ENCODE measurements at places on chromosomes 2 and 18.

DNA sequence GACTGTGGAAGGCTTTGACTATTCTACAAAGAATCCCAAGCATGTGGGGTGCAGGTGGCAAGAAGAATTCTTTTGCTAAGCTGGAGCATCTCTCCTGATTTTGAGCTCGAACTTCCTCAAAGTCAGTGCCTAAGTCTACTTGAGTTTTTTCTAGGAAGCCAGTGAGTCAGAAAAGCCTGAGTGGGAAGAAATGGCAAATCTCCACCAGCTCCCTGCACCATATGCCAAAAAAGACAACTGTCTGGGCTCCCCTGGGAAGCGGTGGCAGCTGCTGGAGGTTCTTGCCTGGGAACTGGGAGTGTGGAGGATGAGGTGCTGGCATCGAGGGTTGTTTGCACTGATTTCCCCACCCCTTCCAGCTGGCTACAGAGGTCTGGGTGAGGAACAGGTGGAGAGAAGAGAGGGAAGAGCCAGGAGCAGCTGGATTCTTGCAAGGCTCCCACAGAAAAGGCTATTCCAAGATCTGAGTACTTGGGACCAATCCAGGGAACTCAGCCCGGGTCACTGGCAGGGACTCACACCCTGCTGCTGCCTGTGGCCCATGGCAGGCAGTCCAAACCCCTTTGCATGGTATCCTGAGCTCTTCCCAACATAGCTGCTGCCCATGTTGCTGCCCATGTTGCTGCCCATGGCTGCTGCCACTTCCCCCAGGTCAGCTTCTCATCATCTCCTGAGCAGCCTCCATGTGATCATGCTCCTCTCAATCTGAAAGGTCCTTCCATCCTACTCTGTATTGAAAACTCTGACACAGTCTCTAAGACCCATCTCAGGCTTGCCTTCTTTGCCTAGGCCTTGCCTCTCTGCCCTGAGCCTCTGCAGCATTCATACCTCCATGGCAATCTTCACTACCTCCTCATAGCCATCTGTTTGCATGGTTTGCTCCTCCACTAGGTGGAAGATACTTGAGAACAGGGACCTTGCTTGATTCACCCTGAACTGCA, 128.3 kb upstream of the SPATS2L start:
- peak; percentile 32 for DNase-seq

DNA sequence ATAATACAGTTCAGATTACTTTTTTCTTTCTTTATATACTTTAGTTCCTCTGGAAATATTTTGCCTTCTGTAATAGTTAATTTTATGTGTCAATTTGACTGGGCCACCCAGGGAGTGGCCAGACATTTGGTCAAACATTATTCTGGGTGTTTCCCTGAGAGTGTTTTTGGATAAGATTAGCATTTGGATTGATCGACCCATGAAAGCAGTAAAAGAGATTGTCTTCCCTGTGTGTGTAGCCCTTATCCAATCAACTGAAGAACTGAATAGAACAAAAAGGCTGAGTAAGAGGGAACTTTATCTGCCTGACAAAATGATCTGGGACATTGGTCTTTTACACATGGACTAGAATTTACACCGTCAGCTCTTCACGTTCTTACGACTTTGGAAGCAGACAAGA, 1190.1 kb upstream of the FAM98A start:
- no peak for DNase-seq

- no peak for DNase-seq
Measured at GRCh38 chr2:235643680-235644511, 150.1 kb downstream of the AGAP1 start.

GRCh38 chr2:189024901-189025618, 50.9 kb downstream of the COL3A1 start:
- DNase-seq, result no peak

- no peak for DNase-seq
Measured at GRCh38 chr2:95372216-95372829, 30.2 kb upstream of the FAHD2A start.

DNA sequence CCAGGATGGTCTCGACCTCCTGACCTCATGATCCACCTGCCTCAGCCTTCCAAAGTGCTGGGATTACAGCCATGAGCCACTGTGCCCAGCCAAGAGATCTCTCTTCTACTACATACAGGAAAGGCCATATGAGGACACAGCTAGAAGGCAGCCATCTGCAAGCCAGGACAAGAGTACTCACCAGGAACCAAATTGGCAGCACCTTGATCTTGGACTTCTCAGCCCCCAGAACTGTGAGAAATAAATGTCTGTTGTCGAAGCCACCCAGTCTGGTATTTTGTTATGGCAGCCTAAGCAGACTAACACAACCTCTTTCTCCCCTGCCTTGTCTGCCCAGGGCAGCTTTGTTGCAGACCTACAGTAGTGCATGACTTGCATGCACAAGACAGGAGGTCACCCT, 211.3 kb upstream of the HAAO start:
- DNase-seq, result no peak

All from G401 (cell line).